Mesothelial cell of epicardium (in vitro differentiated cells): ENCODE measurements at places on chromosomes 12 and 14. TPM values are rescaled to one million over a fixed set of nuclear protein-coding genes. Genes with fewer than 3 reads are reported as not detected.

GRCh38 chr14:23248601-23249000, 10.9 kb downstream of the RNF212B start:
- DNase-seq: no peak

DNA sequence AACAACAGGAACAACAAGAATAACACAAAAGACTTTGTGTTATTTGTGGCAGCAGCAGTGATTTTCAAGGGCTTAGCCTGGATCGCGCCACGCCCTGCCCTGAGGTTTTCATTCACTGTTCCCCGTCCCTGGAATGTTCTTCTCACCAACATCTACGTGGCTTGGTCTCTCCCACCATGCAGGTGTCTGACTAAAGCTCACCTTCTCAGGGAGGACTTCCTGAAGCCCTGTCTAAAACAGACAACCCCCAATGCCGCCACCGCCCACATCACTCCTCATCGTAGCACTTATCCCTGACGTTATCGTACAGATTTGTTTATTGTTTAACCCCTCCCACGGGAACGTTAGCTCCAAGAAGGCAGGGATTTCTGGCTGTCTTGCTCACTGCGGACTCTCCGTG, 40.4 kb downstream of the P2RX4 start:
- no peak for DNase-seq

Gene RPS6KL1
- total RNA-seq: 0.13 to 1.1 TPM (median 0.70 TPM) in 3 replicates

Gene OR4K14
- total RNA-seq: not detected in 3 replicates

DNA sequence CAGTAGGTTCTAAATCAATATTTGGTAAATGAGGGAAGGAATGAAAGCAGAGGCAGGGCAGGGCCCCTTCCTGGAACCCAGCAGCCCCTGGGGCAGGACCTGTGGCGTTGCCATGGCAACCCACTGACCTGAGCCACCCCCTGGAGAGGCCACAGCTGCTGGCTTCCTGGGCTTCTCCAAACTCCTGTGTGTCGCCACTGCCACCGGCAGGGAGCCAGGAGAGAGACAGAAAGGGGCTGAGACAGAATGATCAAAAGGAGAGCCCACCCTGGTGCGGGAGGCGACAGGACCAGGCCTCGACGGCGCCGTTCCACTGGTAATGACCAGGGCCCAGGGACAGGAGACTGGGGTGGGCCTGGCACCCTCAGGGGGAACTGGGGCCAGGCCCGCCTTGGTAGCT, 18.2 kb downstream of the RFX4 start:
- no peak for DNase-seq

DNA sequence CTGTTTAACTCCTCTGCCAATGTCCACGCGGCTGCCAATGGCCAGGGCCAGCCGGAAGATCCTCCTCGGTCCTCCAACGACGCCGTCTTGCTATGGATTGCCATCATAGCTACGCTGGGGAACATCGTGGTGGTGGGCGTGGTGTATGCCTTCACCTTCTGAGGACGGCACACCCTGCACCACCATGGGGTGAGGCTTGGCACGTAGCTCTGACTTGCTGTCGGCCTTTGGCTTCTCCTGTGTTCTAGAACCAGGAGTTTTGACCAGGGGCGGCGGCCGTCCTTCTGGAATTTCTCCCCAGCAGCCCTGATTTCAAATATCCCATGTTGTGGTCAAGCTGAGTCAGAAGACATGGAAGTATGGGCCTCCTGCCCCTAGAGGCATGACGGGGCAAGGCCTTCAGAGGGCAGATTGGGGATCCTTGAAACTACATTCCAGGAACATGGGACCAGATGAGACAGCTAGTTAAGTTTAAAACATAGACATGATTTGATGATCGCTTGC, 47.5 kb downstream of the C14orf132 start:
- DNase-seq: no peak

GRCh38 chr14:94395888-94396574, 7.6 kb upstream of the SERPINA1 start:
- DNase-seq: no peak

Gene AMDHD1
- total RNA-seq: 0.47 TPM in 1 of 3 replicates, not detected in the others

- DNase-seq: peak; percentile 80
Observed at GRCh38 chr12:51951199-51951842, at the start of gene ACVR1B. ACVR1B (plus strand) TSS chr12:51951699; CDS start chr12:51951744, 45 bp downstream.

GRCh38 chr12:124852911-124853427, 10.7 kb downstream of the SCARB1 start:
- no peak for DNase-seq

- no peak for DNase-seq
Observed at GRCh38 chr12:131454418-131455217, 256.3 kb upstream of the SFSWAP start.

- DNase-seq: no peak
Observed at GRCh38 chr14:68476212-68477109, 316.4 kb downstream of the ZFP36L1 start.

DNA sequence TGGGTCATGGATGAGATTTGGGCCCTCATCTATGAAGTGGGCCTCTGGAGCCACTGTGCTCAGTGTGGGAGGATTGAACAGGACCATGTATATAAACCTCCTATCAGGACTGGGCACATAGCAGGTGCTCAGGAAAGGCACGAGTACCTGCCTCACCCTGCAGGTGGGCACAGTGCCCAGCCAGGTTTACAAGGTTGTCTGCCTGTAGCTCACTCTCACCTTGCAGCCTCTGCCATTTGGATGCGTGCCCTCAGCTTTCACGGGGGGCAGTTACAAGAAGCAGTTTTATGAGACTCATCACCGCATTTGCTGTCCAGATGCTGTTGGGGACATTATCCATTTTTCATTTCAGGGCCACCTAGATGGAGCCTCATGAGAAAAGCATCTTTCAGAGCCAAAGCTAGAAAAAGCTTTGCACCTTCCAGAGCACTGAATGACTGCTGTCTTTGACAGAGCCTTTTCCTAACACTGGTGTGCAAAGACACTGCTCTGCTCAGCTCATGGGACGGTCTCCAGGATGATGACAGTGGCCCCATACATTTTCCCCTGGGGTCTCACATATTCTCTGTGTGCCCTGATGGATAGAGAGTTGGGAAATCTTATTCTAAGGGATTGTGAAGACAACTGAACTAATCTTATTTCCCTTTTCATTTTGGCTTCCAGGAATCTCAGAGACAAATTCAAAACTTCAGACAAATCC, 327.5 kb upstream of the RTL1 start:
- DNase-seq: no peak

DNA sequence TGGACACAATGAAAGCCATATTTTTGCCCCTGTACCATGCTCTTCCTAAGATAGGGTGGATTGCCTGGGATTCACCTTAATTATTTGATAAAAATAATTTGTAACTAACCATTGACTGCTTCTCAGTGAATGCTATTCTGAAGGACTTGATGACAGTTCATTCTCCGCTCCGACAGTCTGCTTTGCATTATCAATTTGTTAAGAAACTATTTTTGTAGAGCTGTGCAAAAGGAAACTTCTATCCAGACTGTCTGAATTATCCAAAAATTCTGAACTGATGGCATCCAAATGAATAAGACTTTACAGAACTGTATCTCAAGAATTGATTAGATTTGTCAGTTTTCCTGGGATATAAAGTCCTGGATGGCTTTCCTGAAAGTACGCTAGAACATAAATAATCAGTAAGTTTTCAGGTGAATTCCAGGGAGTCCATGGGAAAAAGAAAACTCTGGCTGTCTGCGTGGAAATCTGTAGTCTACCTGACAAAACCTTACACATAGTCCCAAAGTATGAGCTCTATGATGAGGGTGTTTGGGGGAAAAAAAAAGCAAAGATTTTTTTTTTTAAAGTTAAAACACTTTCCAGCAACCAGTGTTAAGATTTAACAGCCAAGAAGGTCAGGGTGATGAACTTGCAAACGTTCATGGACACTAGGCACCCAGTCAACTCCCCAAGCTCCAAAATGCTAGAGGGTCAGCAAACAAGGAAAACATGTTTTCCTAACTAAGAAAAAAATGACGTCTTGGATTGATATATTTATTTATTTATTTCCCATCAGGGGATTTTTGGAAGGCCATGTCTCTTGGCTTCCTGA, 291.1 kb upstream of the TBX3 start:
- no peak for DNase-seq

Gene MIP
- not detected in 3 replicates for total RNA-seq

- peak; percentile 73 for DNase-seq
Observed at GRCh38 chr12:11648514-11649412, 711 bp upstream of the ETV6 start.

Gene SLC38A4
- 0.11 to 0.35 TPM (median 0.29 TPM) in 3 replicates for total RNA-seq

DNA sequence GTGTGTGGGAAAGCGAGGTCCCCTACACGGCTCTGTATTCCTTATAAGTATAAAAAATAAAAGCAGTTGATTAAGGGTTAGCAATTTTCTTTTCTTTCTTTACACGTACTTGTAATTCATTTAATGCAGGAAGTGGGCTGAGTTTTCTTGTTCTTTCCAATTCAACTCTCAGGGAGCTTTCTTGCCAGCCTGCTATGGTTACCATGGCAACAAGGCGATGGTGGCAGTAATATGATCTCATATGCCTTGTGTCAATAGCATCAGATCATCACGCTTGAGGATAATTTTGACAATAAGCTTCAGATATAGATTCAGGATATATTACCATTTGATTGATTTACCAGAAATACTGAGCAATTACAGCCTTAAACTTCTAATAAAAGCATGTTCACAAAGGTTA, 466.5 kb downstream of the APAF1 start:
- no peak for DNase-seq

- no peak for DNase-seq
Observed at GRCh38 chr12:89270548-89270947, 81.8 kb downstream of the DUSP6 start.

GRCh38 chr14:70121521-70121920, 67.2 kb downstream of the SLC8A3 start:
- DNase-seq: no peak
